T follicular helper cell (primary cell): ENCODE measurements at places on chromosomes 11 and 22.
A peak's percentile ranks its signal among the peaks of the same experiment; 100 is the strongest.

- DNase-seq, result no peak
These were observed 20.5 kb downstream of the TST start for GRCh38 chr22:36998620-36999351.

DNA sequence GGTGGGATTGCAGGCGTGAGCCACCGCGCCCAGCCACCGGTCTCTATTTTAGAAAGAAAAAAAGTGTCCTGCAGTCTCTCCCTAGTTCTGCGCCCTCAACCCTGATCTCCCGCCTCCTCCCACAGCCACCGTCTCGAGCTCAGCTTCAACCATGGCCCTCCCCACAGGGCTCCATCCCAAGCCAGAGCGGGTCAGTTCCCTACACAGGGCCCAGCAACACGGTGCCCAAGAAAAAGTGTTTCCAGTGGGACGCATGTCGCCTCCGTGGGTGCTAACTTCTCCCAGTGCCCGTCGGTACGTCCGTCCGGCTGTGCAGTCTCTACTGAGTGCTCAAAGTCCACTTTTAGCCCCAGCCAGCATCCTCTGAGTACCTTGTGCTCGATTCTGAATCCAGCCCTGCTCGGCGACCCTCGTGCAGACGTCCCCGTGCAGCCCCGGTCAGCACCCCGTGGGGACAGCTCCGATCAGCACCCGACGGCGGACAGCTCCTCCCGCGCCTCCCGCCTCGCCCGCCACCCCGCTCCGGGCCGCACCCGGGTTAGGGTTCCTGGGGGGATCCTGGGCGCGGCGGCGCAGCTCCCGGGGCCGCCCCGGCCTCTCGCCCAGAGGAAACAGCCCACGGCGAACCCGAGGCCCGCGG lies 657 bp upstream of the MAPK8IP2 start:
- peak; percentile 52 for DNase-seq

- DNase-seq, result peak; percentile 60
These were observed 1.2 kb upstream of the TMEM45B start for GRCh38 chr11:129814244-129815014.

DNA sequence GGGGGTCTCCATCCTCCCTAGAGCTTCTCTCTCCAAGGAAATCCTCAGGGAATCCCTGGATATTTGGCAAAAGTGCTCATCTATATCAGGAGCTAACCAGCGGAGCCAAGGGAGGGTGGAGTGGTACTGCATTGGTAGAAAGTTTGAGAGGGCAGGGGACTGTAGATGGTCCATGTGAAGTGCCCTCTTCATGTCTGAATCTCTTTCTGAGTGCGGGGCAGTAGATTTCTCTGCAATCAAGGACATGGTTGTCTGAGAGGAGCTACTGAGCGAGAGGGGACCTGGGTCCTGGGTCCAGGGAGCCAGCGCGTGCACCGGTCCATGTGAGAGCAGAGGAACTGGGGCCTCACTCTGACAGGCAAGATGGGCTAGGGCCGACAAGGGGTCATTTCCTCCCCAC lies 701 bp downstream of the DIXDC1 start:
- DNase-seq, result no peak

DNA sequence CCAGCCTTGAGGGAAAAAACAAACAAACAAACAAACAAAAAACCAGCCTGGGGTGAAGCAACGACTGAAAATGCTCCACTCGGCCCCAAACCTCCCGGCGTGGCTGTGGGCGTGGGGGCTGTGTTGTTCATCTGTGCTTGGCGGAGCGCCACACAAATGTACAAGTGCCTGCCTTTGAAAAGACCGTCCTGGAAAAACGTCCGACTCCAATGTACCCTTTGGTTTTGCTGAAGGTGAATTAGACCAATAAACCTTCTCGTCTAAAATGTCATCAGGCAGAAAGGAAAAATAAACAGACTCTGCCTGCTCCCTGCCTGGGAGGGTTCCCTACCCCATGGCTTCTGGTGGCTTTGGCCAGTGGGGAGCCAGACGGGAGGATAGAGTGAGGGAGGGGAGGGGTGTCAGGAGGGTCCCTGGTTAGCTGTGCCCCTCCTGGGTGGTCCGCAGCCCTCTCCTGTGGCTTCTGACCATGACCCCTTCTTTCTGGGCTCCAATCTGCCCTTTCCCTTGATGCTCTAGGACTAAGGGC lies 93.9 kb downstream of the TRMU start:
- no peak for DNase-seq

DNA sequence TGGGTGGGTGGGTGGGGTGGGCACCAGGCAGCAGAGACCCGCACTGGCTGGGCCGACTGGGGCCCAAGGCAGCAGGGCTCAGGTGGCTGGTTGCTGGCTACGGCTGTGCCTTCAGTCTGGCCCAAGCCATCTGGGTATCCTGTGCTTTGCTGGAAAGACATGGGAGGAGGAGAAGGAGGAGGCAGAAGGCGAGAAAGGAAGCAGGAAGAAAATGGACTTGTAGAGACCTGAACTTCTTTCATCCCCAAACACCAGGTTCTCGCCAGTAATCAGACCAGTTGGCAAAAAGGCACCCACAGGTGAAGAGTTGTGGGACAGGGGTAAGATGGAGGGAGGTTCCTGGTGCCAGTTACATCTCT lies 78.8 kb downstream of the IGLL1 start:
- no peak for DNase-seq

DNA sequence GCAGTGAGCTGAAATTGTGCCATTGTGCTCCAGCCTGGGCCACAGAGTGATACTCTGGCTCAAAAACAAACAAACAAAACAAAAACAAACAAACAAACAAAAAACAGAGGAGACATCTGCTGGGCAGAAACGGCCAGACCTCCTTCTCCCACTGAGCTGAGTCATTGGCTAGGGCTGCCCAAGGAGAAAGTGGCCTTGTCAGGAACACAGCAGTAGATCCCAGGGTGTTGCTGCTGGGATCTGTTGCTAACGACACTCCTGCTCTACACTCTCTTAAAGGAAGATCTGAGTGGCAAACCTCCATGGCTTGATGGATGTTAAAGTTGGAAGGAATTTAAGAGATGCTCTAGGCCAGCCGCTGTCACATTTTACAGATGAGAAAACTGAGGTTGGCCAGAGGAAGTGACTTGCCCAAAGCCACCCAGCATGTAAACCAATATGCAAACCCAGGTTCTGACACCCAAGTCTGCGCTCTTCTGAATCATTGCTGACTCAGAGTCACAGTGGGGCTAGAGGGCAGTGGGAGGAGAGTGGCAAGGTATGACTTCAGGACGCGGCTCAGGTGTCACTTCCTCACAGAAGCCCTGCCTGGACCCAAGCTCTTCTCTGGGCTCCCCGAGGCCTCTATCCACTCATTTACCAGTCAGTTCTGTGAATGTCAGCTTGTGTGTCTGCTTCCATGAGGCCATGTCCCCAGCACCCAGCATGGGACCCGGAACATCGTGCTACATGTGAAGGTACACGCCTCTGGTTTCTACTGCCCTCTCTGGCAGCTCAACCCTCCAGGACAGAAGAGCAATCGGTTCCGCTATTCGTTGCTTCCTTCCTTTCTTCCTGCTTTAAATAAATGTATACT lies 11.3 kb upstream of the GDPD5 start:
- no peak for DNase-seq
